ENCODE measurements at places on chromosomes 6 and 20.

- DNase-seq = no peak
These were observed 90.8 kb downstream of the TRMT11 start for GRCh38 chr6:126076992-126077664.

GRCh38 chr20:35525639-35526038, 3.8 kb downstream of the C20orf173 start:
- DNase-seq = no peak

GRCh38 chr6:112253498-112253840, 898 bp downstream of the LAMA4 start:
- DNase-seq = peak; percentile 23

DNA sequence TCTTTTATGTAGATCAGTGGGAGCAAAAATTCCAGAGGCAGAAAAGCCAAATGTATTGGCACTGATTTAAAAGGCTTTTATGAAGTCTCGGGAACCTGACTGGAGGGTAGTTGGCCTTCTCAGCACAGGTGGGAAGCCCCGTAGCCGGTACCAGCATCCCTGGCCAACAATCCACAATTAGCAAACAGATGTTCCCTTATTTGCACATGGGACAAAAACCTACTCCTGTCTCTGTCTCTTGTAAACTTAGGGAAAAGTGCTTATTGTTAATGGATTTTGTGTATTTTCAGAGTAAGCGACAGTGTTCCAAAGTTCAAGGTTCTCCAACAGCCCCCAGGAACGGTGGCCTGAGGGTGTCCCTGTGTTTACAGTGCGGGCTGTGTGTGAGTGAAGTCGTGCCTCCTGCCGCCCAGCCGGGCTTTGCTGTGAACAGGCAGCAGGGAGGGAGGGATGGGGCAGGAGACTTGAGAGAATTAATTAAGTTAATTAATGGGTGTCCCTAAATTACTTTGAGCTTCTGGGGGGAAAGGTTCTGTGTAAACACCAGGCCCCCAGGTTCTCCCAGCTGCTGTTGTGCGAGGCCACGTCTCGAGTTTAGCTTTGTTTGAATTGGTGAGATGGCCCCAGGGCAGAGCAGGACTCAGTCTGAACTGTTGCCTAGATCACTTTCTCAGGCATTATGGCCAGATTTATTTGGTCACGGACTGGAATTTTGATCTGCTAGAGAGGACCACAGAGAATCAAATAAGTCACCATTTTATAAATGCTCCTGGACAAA, 3.9 kb downstream of the SYNJ2 start:
- DNase-seq = peak; percentile 54

- no peak for DNase-seq
These were observed 84.4 kb downstream of the SAMD3 start for GRCh38 chr6:130138116-130138908.

DNA sequence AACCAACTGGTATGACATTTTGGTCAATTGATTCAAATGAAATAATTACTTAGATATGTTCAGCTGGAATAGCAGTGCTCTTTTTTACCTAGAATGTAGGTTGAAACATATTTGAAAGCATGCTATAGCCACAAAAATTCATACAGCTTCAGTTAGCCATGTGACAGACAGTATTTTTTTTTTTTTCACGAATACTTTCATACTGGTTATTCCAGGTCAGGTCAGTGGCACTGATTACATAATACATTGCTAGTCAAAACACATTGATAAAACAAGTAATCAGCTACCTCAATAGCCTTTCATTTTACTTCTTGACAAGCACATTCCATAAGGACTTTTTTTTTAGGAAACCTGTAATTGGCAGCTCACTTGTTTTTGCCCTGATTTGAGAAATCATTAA, 222.6 kb downstream of the EYA4 start:
- no peak for DNase-seq

- no peak for DNase-seq
These were observed 921.8 kb upstream of the EPHA7 start for GRCh38 chr6:94341173-94341572.

DNA sequence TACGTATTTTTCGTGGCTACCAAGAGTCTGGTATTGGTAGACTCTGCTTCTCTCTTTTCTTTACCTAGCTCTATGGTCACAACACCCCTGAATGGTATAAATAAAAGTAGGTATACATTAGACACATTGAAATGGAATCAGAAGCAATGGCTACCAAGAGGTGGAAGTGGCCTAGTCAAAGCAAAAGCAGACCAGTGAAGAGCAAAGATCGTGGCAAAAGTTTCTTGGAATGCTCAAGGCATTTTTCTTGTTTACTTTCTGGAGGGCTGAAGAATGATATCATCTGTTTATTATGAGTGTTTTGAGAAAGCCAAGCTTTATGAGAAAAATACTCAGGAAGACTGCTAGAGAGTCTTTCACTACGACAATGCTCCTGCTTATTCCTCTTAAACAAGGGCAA, 28.6 kb upstream of the MOCS1 start:
- DNase-seq = peak; percentile 8

All from T47D (cell line).